ENCODE measurements at places on chromosomes 3 and 15. TPM values are rescaled to one million over a fixed set of nuclear protein-coding genes. Genes with fewer than 3 reads are reported as not detected.

The ABHD2 gene
- 11.5 TPM for total RNA-seq

- no peak for DNase-seq
Observed at GRCh38 chr3:99997293-99997692, 117.0 kb downstream of the FILIP1L start.

DNA sequence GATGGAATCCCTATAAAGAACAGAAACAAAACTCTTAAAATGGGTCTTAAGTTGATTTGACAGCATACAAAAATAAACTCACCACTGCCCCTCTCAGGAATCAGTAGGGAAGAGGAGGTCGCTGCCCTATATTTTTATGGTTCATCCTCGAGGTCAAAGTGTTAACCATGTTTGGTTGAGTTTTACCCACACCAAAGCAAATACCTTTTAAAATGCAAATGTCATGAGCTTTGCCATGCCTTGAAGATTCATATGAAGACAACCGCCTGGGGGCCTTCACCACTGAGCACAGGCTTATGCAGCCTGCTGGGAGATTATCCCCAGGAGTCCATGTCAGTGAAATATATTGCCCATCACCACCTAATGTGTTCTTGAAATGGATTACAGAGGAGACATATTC is 66.1 kb downstream of the GLB1 start:
- peak; percentile 51 for DNase-seq

DNA sequence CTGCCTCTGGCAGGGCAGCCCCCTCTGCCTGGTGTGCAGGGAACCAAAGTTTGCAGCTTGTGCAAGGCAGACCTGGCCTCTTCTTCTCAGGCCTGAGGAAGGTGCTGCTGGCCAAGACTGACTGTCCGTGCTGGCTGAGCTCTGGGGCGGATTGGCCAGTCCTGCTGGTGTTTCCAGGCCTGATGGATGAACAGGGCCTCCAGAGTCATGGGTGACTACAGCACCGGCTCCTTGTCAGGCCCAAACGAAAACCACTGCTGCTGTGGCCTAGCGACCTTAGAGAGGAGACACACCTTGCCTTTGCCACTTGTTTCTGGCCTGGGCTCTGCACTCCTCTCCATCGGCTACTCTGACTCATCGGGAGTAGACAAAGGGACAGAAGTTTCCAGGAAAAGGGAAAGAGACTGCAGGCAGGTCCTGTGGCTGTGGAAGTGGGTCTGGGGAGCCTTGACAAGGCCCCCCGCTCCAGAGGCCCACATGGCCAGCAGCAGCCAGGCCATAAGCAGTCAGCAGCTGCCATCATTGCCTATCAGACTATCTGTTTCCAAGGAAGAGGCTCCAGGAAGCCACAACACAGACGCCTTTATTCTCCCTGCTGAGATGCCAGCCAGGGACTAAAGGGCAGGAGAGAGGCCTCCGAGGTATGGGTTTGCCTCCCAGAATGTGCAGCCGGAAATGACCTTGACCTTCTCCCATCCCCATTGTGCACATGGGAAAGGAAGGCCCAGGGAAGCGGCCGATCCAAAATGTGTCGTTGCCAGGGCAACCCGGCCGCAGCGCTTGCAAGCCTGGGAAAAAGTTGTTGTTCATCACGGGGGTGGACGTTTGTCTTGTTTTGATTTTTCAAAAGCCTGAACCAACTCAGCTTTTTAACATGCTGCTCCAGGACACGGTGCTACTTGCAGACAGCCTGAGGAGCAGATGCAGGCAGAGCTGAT is 160.5 kb downstream of the CHSY1 start:
- no peak for DNase-seq

GRCh38 chr3:120039642-120040610 is 54.3 kb downstream of the GSK3B start:
- peak; percentile 16 for DNase-seq

Measured in H7 (cell line).